Glomerular endothelial cell (primary cell): ENCODE measurements at places on chromosomes 5 and 9. TPM values are rescaled to one million over a fixed set of nuclear protein-coding genes. Genes with fewer than 3 reads are reported as not detected.

The TOR4A gene
- 59.7 and 81.4 TPM in 2 replicates for total RNA-seq

The IL9 gene
- total RNA-seq: not detected in 2 replicates

The CCL28 gene
- 0.53 and 0.87 TPM in 2 replicates for total RNA-seq

The PRR16 gene
- total RNA-seq: 1.2 and 1.6 TPM in 2 replicates

The LRRC26 gene
- not detected in 2 replicates for total RNA-seq

The GDA gene
- 0.05 TPM in 1 of 2 replicates, not detected in the other for total RNA-seq

The PTGER4 gene
- total RNA-seq: 31.3 and 55.1 TPM in 2 replicates

The PKD2L2 gene
- total RNA-seq: not detected in 2 replicates

The MEF2C gene
- 36.9 and 40.0 TPM in 2 replicates for total RNA-seq

The GABRP gene
- 0.29 and 0.41 TPM in 2 replicates for total RNA-seq

The CDH6 gene
- 6.7 and 22.1 TPM in 2 replicates for total RNA-seq

The SLC25A48 gene
- not detected in 2 replicates for total RNA-seq

The SLC36A1 gene
- 7.2 and 9.1 TPM in 2 replicates for total RNA-seq

The SREK1 gene
- total RNA-seq: 15.9 and 43.7 TPM in 2 replicates

The PFN3 gene
- not detected in 2 replicates for total RNA-seq

The TNFSF15 gene
- total RNA-seq: 48.1 and 54.9 TPM in 2 replicates

The PRRX2 gene
- 1.4 TPM in 1 of 2 replicates, not detected in the other for total RNA-seq

The TMC1 gene
- total RNA-seq: 0.23 and 0.82 TPM in 2 replicates

The TMEM171 gene
- total RNA-seq: 1.7 and 2.3 TPM in 2 replicates

The ORM1 gene
- total RNA-seq: not detected in 2 replicates

The SLC36A3 gene
- total RNA-seq: not detected in 2 replicates

The TTC23L gene
- total RNA-seq: 0.41 and 0.63 TPM in 2 replicates

The HRH2 gene
- 0.06 TPM in 1 of 2 replicates, not detected in the other for total RNA-seq

The GCNT1 gene
- total RNA-seq: 1.7 and 2.6 TPM in 2 replicates

The SLC6A19 gene
- not detected in 2 replicates for total RNA-seq

The SPEF2 gene
- 0.82 and 1.1 TPM in 2 replicates for total RNA-seq

The CCDC69 gene
- 10.6 and 26.1 TPM in 2 replicates for total RNA-seq
